ENCODE measurements at places on chromosomes 13 and 19.

- DNase-seq = no peak
These were observed 1.8 kb downstream of the CRLF1 start for GRCh38 chr19:18604820-18605159.

GRCh38 chr19:400976-401865 lies 7.7 kb downstream of the C2CD4C start:
- no peak for DNase-seq

GRCh38 chr19:1074544-1075283 lies 7.7 kb downstream of the ARHGAP45 start:
- DNase-seq = no peak

DNA sequence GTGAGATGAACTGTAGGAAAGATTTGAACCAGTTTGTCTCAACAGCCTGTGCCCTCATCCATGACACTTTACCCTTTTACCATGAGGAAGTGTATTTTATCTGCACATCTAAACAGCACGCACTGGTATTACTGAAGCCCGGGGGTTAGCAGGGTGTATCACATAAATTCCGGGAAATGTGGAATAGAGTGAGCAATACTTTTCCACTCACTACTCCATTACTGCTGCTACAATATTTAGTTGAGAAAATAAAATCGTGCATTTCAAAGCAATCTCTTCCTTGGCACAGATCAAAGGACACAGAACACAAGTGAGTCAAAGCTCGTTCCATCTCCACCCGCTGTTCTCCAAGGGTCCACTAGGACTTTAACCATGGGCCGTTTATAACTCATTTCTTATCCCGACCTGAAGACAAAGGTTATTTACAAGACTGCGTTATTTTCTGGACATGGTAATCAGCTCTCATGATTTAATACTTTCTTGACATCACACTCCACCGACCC lies 35.2 kb downstream of the STK24 start:
- DNase-seq = peak; percentile 56

DNA sequence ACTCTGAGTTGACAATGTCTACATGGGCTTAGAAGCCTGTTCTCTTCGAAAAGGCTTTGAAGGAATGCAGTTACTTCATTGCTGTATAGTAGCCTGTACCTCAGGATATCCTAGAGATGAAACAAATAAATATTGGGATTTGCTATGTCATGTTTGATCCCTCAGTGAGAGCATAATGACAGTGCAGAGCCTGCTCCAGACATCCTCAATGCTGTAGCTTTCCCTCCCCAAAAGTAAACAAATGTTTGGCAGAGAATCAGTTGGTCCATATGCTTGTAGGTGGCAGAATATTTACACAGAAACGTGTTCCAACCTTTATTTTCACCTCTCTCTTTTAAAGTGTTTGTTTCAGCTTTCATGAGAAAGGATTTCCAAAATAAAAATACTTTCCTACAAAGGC lies 515.3 kb upstream of the SGCG start:
- no peak for DNase-seq

DNA sequence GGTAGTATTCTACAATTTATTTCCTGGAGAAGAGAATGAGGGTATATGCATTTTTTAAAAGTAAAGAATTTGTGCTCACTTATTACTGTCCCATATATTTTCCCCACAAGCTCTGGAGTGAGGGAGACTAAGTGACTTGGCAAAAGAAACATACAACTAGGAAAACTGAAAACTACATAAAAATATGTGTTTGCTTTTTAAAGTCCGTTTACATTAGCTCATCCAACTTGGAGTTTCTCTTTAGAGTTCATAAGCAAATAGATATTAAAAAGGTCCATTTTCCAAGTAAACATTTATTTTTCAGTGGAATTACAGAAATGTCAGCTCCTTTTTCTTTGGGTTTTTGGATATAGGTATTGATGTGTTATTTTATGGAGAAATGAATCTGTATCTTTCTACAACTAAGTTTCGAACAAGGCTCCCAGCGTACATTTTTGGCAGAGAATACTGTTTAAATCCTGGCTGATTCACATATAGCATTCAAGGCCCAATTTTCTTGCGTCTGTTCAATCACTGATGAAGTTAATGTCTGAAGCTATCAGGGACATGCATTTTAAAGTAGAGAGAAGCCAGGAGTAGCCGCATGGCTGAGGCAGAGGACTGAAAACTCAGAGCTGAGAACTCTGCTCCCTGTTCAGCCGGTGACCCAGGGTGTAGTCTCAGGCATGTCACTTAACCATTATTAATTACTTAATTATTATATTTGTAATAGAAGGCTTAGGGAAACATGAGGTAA lies 729.4 kb downstream of the EFNB2 start:
- no peak for DNase-seq

GRCh38 chr19:12639901-12640613 lies 26.5 kb downstream of the MAN2B1 start:
- DNase-seq = peak; percentile 81

DNA sequence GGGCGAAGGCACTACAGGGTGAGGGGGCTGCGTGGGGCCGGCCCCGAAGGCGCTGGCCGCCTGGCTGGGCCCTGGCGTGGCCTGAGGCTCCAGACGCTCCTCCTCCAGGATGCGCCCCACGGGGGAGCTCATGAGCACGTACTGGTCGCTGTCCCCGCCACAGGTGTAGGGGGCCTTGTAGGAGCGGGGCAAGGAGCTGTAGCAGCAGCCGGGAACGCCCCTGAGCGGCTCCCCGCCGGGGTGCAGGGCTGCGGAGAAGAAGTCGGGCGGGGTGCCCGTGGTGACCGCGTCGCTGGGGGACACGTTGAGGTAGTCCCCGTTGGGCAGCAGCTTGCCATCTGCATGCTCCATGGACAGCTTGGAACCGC lies 3.0 kb downstream of the IRS2 start:
- DNase-seq = no peak

DNA sequence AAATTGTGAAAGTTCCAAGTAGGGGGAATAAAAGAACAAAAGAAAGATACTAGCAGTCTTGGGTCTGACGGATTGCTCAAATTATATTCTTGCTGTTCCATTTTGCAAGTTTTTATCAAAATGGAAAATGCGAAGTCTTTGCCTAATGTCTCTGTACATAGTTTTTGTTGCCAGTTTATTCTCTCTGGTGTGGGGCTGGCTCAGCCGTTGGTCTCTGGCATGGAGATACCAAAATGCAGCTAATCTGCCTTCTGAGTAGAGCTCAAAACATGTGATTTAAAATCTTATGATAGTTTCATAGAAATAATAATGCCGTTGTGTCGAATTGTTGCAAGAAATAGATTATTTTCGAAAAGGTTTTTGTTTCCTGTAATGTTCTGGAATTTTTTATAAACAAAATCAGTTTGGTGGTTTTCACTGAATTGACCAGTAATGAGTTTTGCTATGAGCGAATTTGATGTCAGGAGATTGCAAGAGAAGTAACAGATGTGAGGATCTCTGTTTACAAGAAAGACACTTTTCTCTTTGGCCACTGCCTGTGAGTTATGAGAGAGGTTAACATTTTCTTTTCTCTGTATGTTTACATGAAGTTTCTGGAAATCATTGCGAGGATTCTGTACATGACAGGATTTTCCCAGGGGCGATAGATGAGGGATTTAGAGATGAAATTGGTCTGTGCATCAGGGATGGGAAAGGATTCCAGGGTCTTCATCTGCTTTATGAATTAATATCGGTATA lies 147.0 kb downstream of the DCT start:
- DNase-seq = no peak

GRCh38 chr13:99418843-99419140 lies 82.5 kb upstream of the TM9SF2 start:
- DNase-seq = no peak
